ENCODE measurements at places on chromosomes 11 and 22. TPM values are rescaled to one million over a fixed set of nuclear protein-coding genes. Genes with fewer than 3 reads are reported as not detected.

SCN3B gene
- polyA plus RNA-seq: 0.09 TPM

GDPD4 gene
- polyA plus RNA-seq: not detected

INSC gene
- polyA plus RNA-seq: 0.40 TPM

CCND1 gene
- 249 TPM for polyA plus RNA-seq

OR8D1 gene
- polyA plus RNA-seq: not detected

OR10A3 gene
- not detected for polyA plus RNA-seq

PGA4 gene
- polyA plus RNA-seq: 0.82 TPM

PAMR1 gene
- 215 TPM for polyA plus RNA-seq

MMP7 gene
- not detected for polyA plus RNA-seq

OAF gene
- polyA plus RNA-seq: 37.0 TPM

MS4A12 gene
- polyA plus RNA-seq: not detected

BIRC3 gene
- 3.5 TPM for polyA plus RNA-seq

TRPM5 gene
- polyA plus RNA-seq: not detected

CYTH4 gene
- 0.33 TPM for polyA plus RNA-seq

RFPL3 gene
- not detected for polyA plus RNA-seq

TSSK2 gene
- not detected for polyA plus RNA-seq

CARNS1 gene
- polyA plus RNA-seq: 0.07 TPM

ARHGEF17 gene
- polyA plus RNA-seq: 30.6 TPM

C22orf42 gene
- polyA plus RNA-seq: not detected

CARD16 gene
- polyA plus RNA-seq: 105 TPM

FBLN1 gene
- polyA plus RNA-seq: 314 TPM

OR10A2 gene
- not detected for polyA plus RNA-seq

MS4A2 gene
- polyA plus RNA-seq: not detected

CASP5 gene
- polyA plus RNA-seq: 0.07 TPM

TSKU gene
- polyA plus RNA-seq: 28.8 TPM

OR52A1 gene
- polyA plus RNA-seq: not detected

F2 gene
- not detected for polyA plus RNA-seq

CTSW gene
- polyA plus RNA-seq: not detected

FLRT1 gene
- polyA plus RNA-seq: 0.33 TPM

ZNF280B gene
- 2.3 TPM for polyA plus RNA-seq

RASL10A gene
- not detected for polyA plus RNA-seq

OR52I1 gene
- polyA plus RNA-seq: not detected

DYNC2H1 gene
- 20.6 TPM for polyA plus RNA-seq
